Endothelial cell of umbilical vein (primary cell): ENCODE measurements at places on chromosomes 3 and 15. TPM values are rescaled to one million over a fixed set of nuclear protein-coding genes. Genes with fewer than 3 reads are reported as not detected.

PCSK6 gene
- 0.69 and 0.72 TPM in 2 replicates for total RNA-seq

PAQR9 gene
- total RNA-seq = not detected in 2 replicates

USP19 gene
- total RNA-seq = 39.1 and 42.2 TPM in 2 replicates

KLF15 gene
- 1.4 and 3.0 TPM in 2 replicates for total RNA-seq
